IMR-90 (cell line): ENCODE measurements at places on chromosomes 13 and 19. TPM values are rescaled to one million over a fixed set of nuclear protein-coding genes. Genes with fewer than 3 reads are reported as not detected.

JOSD2 gene
- total RNA-seq: 12.2 and 15.3 TPM in 2 replicates

PLEKHF1 gene
- total RNA-seq: 4.7 and 5.0 TPM in 2 replicates

ZSWIM9 gene
- total RNA-seq: 0.54 and 0.56 TPM in 2 replicates

SLC6A16 gene
- under 0.01 and 0.18 TPM in 2 replicates for total RNA-seq

KLK3 gene
- total RNA-seq: not detected in 2 replicates

ZNF823 gene
- 9.2 and 9.3 TPM in 2 replicates for total RNA-seq

TEX101 gene
- total RNA-seq: not detected in 2 replicates

ZNF223 gene
- 6.1 and 16.5 TPM in 2 replicates for total RNA-seq

KLF16 gene
- total RNA-seq: 0.90 and 1.7 TPM in 2 replicates

- no peak for DNase-seq
- H3K4me3 ChIP-seq: peak overlapping the region; percentile 63
- no peaks in the 10 kb centered on the region for H3K4me1 ChIP-seq
- no peaks in the 10 kb centered on the region for H3K27me3 ChIP-seq
Measured at GRCh38 chr19:11674067-11674492, 64.7 kb downstream of the ZNF823 start.

DNA sequence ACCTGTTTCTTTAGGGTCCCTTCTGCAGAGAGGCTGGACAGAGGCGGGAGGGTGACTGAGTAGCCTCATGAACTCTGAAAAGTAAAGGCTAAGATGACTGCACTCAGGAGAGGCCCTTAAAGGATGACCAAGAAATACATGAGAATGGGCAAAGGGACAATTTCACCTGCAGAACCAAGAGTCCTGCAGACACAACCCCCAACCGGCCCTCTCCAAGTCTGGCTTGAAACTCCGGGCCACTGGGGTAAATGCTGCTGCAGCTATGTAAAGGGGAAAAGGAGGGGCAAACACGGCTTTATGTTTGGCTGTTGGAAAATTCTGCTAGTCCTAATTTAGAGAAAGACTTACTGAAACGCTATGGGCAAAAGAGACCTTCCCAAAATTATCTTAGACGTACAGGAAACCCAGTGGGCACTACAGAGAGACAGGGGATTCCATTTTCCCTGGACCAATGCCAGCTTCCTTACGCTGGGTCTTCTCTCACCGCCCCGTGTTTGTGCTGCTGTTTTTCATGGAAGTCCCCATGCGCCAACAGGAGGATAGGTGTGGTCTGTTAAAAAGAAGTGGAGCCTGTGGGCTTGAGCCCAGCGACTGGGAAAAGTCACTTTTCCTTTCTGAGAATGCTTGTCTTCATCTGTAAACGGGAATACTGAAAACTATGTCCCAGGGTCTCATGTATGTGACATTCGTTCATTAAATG is 10.6 kb downstream of the COL4A2 start:
- H3K4me1 ChIP-seq: peaks cover 19% of the 10 kb centered on the region
- H3K27ac ChIP-seq: no peak overlapping the region
- H3K4me3 ChIP-seq: no peak overlapping the region
- no peaks in the 10 kb centered on the region for H3K27me3 ChIP-seq
- DNase-seq: no peak

DNA sequence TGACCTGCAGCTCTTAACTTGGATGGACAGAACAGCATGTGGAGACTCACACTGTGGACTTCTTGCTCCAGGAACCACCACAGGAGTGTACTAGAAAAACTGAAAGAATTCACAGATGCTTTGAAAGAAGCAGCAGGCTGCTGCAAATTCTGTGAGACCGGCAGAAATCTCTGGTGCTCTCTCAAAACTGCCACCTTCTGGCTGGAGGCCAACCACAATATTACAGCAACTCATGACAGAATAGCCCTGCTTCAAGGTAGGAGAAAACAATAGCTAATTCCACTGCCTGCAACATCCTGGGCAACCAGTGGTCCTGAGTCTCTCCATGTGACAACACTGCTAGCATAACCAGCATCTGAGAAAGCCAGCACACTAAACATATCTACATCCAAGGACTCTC is 26.9 kb downstream of the CDK8 start:
- DNase-seq: no peak
- no peaks in the 10 kb centered on the region for H3K4me1 ChIP-seq
- H3K27me3 ChIP-seq: no peaks in the 10 kb centered on the region
- no peak overlapping the region for H3K4me3 ChIP-seq
- peaks cover 4% of the 10 kb centered on the region for H3K36me3 ChIP-seq

- no peak overlapping the region for H3K4me3 ChIP-seq
- H3K4me1 ChIP-seq: peaks cover 2% of the 10 kb centered on the region; the same call in 1 of the 2 replicates
- H3K27ac ChIP-seq: 0 out of 2 replicates have a peak overlapping the region, but pooled peaks have one; percentile 43
- DNase-seq: no peak
- H3K27me3 ChIP-seq: no peaks in the 10 kb centered on the region
Measured at GRCh38 chr13:48726711-48727110, 73.0 kb downstream of the CYSLTR2 start.

DNA sequence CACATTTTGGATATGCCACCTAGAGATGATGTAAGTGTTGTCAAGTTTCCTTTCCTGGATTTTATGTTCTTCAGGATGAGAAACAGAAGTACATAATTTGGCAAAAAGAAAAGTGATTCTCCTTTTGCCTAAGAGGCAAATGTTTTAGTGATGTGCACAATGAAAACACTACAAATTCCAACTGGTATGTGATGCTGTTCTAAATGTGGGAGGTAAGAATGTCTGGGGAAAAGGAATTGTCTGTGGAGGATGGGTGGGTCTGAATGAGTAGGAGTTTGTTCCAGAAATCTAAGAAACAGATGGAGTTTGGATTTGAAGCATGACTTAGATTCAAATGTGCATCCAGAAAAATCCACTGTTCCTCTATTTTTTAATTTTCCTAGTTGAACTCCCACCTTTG is 473.6 kb upstream of the SPRY2 start:
- H3K27me3 ChIP-seq: no peaks in the 10 kb centered on the region
- no peaks in the 10 kb centered on the region for H3K36me3 ChIP-seq
- H3K27ac ChIP-seq: no peak overlapping the region
- H3K4me3 ChIP-seq: no peak overlapping the region
- H3K4me1 ChIP-seq: no peaks in the 10 kb centered on the region

GRCh38 chr13:29266756-29267733 is 328.4 kb downstream of the SLC7A1 start:
- no peak overlapping the region for H3K27ac ChIP-seq
- no peaks in the 10 kb centered on the region for H3K36me3 ChIP-seq
- no peak for DNase-seq

DNA sequence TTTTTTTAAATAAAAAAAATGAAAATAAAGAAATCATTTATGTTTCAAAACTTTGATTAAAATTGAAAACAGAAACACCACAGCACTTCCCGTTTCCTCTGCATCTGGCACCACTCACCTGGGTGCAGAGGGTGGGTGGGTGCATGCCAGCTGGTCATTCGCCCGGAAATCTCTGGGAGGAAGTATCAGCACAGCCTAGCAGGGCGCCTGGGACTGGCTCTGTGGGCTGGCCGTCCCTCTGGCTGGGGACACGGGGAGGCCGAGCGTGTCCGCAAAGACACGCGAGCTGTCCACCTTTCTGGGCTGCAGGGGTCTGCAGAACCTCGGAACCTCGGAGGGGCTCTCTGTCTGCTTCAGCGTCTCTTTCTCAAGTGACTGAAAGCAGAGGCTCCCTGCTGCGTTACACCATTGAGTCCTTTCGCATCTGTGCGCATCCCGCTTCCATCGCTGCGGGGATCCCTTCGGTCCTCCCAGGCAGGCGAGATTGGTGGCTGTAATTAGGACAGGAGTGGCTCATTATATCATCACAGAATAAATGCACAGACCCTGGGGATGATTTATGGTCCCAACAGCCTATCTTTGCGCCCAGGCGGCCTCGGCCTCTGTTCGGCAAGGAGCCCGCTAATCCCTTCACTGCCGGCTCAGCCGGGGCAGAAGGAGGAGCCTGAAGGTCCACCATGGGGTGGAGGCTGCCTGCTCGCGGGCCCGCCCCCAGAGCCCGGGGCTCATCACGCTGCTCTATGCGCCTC is 17.2 kb downstream of the CRTC1 start:
- no peaks in the 10 kb centered on the region; the same call in 1 of the 2 replicates for H3K36me3 ChIP-seq
- H3K27me3 ChIP-seq: no peaks in the 10 kb centered on the region
- peak; percentile 29 for DNase-seq
- H3K4me1 ChIP-seq: peaks cover 9% of the 10 kb centered on the region; the same call in 1 of the 2 replicates
- peak overlapping the region; percentile 15 for H3K4me3 ChIP-seq
- H3K27ac ChIP-seq: no peak overlapping the region; the same call in 1 of the 2 replicates

GRCh38 chr13:27194895-27195764 is 23.5 kb upstream of the USP12 start:
- H3K27ac ChIP-seq: no peak overlapping the region
- H3K36me3 ChIP-seq: no peaks in the 10 kb centered on the region
- H3K4me3 ChIP-seq: no peak overlapping the region
- H3K27me3 ChIP-seq: no peaks in the 10 kb centered on the region
- peak; percentile 95 for DNase-seq

- H3K27me3 ChIP-seq: no peaks in the 10 kb centered on the region
- no peak for DNase-seq
- no peak overlapping the region for H3K27ac ChIP-seq
- no peak overlapping the region for H3K4me3 ChIP-seq
- H3K4me1 ChIP-seq: no peaks in the 10 kb centered on the region
Measured at GRCh38 chr13:96816874-96817273, 177.4 kb downstream of the OXGR1 start.

GRCh38 chr13:24176351-24177101 is 16.0 kb downstream of the SPATA13 start:
- no peaks in the 10 kb centered on the region for H3K27me3 ChIP-seq
- no peak overlapping the region for H3K27ac ChIP-seq
- no peak for DNase-seq
- H3K36me3 ChIP-seq: no peaks in the 10 kb centered on the region
